Stimulated activated CD4-positive, alpha-beta T cell treated with anti-CD3 and anti-CD28 coated beads, Interleukin-12 subunit alpha, Interleukin-12 subunit beta, amount 100 ng/mL, for 4 hours (primary cell): ENCODE measurements at places on chromosomes 6 and 20.

DNA sequence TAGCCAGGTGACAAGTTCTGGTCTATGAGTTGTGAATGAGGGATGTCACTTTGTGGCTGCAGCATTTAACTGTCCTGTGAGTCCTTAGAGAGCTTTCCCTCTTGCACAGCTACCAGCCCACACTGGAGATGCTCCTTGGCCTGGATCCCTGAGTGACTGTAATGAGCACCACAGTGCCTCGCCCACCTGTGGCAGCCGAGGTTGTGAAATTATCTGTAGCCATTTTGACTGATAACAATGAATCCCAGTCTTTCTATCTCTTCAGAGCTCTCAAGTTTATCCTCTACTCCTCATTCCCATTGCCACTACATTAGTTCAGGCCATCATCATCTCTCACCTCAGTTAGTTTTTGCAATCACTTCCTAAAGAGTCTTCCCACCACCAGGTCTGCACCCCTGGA, 41.3 kb upstream of the BEND3 start:
- no peak for DNase-seq

- DNase-seq, result no peak
These were observed 118.2 kb downstream of the CD164 start for GRCh38 chr6:109263873-109264700.

GRCh38 chr20:37342231-37343177, 3.4 kb upstream of the SRC start:
- no peak for DNase-seq

DNA sequence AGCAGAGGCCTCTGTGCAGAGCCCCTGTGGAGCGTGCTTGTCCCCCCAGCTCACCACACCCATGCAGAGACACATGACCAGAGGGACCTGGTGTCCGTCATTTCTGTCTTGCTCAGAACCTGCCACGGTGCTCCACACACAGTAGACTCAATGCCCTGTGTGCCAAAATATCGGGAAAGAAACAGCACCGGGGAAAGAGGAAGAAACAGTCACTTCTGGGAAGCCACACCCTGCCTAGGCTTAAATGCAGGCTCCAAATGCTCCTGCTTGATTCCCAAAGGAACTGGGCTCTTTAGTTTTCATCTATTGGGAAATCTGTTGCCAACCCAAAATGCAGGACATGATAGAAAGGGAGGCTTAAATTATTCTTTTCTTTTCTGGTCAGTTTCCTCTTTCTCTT, 503.9 kb downstream of the CD83 start:
- no peak for DNase-seq
